Ammon's horn (tissue), 1 donor: ENCODE measurements at places on chromosomes 1 and 21.

- peak; percentile 48 for DNase-seq
Observed at GRCh38 chr1:241998412-241998921, 431 bp downstream of the MAP1LC3C start.

GRCh38 chr1:112319371-112320040, 76.5 kb upstream of the CTTNBP2NL start:
- no peak for DNase-seq

- no peak for DNase-seq
Observed at GRCh38 chr1:3639397-3639911, 10.4 kb downstream of the WRAP73 start.

DNA sequence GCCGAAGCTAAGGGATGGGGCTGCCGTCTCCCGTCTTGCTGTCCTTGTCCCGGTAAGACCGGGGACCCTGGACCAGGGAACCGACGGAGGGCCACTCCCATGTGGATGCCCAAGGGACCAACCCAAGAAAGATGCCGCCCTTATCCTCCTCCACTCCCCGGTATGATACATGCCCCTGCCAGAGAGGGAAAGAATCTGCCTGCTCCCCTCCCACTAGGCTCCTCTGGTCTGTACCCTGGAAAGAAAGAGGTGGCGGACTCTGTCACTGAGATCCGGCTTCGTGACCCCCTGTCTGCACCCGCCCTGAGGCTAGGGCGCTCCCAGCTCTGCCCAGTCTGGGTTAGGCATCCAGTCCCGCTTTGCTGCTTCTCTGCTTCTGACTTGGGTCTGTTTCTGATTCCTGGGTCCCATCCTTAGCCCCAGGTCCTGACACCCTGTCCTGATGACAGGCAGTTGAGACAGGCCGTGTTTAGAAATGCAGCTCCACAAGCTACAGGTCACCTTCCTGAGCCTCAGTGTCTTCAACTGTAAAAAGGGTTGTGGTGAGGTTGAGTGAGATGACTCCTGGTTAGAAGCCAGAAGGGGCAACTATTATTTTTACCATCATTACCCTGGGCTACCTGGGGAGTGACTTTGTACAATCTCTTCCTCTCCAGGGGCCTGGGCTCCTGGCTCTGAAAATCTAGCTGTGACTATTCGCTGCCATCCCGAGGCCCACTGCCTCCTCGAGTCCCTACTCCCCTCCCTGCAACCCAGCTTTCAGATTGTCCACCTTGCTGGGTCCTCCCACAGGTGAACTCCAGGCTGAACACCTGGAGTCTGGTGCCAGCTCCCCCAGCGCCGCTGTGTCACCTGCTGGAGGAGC, 3.7 kb downstream of the MATN1 start:
- DNase-seq, result peak; percentile 93

DNA sequence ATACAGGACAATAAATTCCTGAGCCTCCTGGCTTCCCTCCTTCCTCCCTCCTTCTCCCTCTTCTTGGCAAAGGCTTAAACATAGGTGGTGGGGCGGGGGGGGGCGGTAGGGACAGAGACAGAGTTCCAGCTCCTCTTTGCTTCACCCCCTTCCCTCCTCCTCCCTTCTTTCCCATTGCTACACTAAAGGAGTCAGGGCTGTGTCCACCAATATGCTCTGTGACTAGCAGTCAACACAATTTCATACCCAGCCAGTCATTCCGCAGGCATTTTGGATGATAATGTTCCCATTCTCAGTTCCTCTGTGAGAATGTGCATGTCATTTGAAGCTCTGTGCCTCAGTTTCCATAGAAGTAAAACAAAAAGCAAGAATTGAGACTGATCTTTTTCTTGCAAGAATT, 1.7 kb downstream of the LMOD1 start:
- DNase-seq, result no peak

DNA sequence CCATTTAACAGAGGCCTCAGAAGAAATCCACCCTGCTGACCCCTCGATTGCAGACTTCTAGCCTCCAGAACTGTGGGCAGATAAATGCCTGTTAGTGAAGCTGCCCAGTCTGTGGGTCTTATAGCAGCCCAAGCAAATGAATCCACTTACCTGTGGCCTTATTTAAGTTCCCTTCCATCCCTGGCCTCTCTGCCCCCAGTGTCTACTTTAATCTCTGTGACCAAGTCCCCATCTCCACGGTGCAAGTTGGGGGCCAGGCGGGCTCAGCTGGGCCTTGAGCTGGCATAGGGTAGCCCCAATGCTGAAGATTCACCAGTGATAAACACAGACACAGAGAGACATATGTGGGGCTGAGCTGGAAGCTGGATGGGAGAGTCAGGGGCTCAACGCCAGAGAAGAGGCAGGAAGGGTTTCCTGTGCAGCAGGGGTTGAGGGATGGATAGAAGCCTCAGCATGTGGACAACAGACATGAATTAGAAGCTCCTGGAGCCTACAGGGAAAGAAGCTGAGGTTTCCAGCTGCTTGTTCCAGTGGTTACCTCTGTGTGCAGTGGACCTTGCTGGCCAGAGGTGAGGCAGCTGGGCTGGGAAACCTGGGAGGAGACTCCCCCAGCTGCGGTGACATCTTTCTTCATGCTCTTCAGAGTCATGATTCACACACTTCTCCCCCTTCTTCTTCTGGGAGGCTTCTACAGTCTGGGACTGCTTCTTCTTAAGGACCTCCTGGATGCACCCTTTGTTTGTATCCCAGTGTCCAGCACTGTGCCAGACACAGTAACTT, 13.4 kb upstream of the B3GALT5 start:
- DNase-seq, result no peak

- DNase-seq, result no peak
Observed at GRCh38 chr1:56920591-56921001, 45.2 kb downstream of the C8B start.

DNA sequence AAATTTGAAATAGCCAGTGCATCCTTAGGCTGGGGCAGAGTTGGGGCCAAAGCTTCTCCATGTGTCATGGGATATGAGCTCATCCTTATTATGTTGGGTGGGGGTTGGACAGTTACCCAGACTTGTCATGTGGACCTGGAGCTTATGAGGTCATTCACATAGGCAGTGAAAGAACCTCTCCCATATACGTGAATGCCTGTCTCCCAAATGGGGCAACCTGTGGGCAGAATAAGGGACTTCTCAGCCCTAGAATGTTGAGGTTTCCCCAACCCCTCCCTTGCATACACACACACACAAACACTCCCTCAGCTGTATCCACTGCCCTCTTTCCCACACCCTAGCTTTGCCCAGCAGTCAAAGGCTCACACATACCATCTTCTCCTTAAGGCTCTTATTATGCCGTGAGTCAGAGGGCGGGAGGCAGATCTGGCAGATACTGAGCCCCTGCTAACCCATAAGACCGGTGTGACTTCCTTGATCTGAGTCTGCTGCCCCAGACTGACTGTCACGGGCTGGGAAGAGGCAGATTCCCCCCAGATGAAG, 2.3 kb upstream of the IVL start:
- no peak for DNase-seq

GRCh38 chr1:8460784-8461183, 142.9 kb downstream of the SLC45A1 start:
- no peak for DNase-seq

GRCh38 chr1:204013052-204013451, 59.9 kb upstream of the SOX13 start:
- DNase-seq, result no peak

DNA sequence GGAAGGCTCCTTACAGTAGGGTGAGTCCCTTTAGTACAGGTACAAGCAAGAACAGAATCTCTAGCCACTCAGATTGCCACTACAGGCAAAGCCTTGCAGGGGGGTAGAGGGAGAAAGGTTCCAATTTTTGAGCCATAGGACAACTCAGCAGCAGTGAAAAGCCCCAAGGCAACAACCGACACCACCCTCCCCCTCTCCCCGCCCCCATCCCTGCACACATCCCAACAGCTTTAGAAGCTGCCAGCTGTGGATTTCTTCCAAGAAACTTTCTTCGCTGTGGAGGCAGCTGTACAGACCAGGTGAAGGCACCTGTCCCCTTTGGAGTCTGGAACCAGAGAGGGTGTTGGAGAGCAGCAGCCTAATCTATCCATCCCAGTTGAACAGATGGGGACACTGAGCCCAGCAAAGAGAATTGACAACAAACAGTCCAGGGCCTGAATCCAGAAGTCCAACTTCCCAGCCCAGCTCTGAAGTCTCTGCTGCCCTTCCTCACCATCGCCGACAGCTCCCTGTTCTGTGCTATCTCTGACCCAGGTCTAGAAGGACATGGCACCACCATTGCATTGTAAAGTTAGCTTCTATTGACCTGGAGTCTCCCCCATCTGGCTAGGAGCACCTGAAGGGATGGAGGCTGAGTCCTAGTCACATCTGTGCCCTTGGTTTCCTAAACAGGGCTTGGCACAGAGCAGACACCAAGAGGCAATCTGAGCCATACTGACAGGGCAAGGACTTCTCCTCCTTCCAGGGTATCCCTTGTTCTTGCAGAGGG, 2.2 kb downstream of the TENT5B start:
- no peak for DNase-seq

DNA sequence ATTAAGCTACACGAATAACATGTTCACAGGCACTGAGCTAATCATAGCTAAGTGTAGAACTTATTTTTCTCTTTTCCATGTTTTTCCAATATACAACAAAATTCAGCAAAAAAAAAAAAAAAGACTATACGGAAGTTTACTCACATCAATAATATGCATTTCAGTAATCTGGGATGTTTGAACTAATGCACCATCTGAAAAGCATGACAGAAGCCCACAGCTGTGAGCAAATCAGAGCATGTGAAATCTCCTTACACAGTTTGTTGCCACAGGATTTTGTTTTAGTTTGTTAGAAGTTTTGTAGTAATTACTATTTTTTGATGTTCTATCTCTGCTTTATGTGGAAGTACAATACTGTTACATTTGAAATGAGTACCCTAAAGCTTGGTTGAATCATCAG, 1051.7 kb downstream of the TTLL7 start:
- DNase-seq, result no peak

GRCh38 chr1:201597551-201598230, 58.8 kb downstream of the NAV1 start:
- no peak for DNase-seq

DNA sequence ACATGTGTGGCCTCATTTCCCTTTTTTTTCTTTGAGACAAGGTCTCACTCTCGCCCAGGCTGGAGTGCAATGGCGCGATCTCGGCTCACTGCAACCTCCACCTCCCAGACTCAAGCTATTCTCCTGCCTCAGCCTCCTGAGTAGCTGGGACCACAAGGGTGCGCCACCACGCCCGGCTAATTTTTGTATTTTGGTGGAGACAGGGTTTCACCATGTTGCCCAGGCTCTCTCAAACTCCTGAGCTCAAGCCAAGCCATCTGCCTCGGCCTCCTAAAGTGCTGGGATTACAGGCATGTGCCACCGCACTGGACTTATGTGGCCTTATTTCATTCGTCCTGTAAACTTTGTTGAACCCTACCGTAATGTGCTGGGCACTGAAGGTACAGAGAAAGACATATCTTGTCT, 569 bp upstream of the WARS2 start:
- DNase-seq, result peak; percentile 8

GRCh38 chr1:1004780-1005697, 5.1 kb upstream of the HES4 start:
- no peak for DNase-seq

GRCh38 chr21:43694437-43695079, 24.4 kb upstream of the PDXK start:
- DNase-seq, result no peak

GRCh38 chr1:219460081-219460895, 152.6 kb downstream of the ZC3H11B start:
- DNase-seq, result no peak

DNA sequence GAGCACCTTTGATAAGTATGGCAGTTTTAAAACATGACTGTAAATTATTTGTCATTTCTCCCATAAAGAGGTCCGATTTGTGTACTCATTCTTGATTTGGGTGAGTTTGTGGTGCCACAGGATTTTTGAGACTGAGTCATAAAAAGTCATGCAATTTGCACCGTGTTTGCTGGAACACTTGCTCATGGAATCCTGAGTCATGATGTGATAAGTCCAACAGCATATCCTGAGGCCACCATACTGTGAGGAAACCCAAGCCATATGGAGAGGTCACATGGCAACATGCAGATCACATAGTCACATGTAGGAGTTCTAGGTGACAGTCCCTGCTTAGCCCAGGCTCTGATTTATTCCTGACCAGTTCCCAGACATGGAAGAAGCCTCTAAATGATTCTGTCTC, 40.8 kb upstream of the PRRX1 start:
- DNase-seq, result no peak

DNA sequence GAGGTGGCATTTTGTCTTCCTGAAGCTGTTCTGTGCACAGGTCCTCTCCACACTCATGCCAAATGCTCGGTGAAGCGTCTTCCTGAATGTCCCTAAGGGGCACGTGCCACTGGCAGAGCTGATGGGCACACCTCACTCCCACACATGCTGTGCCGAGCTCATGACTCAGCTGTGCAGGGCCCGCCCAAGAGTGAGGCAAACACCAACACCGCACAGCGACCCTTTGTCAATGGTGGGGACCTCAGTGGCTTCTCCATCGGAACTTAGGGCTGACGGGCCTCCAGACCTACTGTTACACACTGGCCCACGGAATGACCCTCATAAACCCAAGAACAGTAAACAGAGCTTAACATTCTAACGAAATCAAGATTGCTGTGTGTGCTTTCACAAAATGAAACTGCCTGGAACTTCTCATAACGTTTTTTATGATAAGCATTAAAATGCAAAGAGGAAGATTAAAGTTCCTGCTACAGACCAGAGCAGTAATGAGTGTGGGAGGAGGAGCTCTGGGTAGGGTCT, 89.3 kb downstream of the SIM2 start:
- DNase-seq, result no peak

DNA sequence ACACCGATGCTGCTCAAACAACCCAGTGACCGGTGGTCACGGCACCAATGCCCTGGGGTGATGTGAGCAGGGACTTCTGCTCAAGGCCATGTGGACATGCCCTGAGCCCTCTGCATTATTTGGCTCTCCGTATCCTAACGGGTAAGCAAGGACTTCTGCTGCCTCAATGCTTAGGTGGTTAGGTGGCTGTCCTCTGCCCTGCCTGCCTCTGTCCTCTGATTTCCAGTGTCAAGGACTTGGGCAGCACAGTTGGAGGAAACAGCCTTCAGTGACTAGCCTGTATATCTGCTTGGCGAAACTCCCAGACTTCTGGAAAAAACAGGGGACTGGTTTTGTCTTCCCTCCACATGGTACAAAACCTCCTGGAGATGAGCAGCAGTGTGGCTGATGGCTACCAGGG, 34.5 kb downstream of the DNAJC11 start:
- DNase-seq, result no peak

- DNase-seq, result no peak
Observed at GRCh38 chr1:172588296-172589291, 55.6 kb downstream of the SUCO start.

- peak; percentile 86 for DNase-seq
Observed at GRCh38 chr1:66335859-66336640, 197.9 kb upstream of the SGIP1 start.

DNA sequence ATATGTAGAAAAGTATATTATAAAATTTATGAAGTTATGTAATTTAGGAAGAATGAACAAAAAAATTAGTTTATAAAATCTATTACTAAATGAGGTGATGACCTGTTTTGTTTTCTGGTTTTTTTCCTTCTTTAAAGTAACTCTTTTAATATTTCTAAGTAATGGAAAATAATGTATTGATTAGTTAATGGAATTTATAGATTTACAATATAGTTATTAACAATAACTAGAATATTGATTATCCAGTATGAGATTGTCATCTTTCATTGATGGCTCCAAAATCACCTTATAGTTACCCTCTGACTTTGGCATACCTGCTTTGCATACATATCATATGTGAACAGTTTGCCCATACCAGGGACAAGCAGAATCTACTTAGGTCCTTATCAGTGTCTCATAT, 23.4 kb downstream of the CAMSAP2 start:
- DNase-seq, result no peak
